Pulmonary artery endothelial cell (primary cell): ENCODE measurements at places on chromosomes 11 and 22.
A peak's percentile ranks its signal among the peaks of the same experiment; 100 is the strongest.

DNA sequence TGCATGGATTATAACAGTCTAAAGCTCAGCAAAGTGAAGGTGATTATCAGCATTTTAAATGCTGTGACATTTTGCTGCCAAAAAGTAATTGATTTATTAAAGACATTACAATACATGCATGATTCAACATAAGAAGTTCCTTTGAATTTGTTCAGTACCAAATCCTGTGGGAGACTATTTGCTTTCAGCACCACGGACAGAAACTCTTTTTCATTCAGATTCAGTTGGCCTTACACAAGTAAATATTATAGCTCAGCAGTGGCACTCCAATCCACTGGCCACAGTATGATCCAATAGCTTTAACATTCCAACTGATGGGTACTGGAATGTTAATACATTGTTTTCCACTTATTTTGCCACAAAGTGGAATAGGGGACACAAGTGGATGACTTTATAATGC is 806.7 kb downstream of the NTM start:
- peak; percentile 2 for DNase-seq

DNA sequence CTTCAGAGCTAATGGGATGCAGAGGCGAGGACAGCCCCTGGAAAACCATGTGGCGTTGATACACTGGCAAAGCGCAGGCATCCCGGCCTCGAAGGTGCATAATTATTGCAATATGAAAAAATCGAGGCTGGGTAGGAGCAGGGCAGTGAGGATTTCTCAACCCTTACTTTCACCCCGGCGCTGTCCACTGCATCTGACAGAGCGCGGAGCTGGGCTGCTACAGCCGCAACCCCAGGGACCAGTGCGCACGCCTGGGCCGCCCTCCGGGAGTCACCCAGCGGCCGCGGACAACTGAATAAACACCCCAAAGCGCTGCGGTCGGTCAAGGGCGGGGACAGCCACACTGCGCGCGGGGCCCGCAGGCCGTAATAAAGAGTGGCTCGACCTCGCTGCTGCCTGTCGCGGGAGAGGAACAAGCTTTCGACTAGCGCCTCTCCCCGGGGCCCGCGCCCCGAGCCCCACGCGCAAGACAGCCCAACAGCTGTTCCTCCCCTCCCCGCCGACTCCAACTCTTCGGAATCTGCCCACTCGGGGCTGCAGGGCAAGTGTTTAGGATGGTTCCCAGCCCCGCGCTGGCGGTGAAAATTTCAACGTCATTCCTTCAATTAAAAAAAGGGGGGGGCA is 3.6 kb upstream of the WT1 start:
- no peak for DNase-seq

- DNase-seq = no peak
These were observed 48.2 kb downstream of the BSX start for GRCh38 chr11:122933416-122933815.

DNA sequence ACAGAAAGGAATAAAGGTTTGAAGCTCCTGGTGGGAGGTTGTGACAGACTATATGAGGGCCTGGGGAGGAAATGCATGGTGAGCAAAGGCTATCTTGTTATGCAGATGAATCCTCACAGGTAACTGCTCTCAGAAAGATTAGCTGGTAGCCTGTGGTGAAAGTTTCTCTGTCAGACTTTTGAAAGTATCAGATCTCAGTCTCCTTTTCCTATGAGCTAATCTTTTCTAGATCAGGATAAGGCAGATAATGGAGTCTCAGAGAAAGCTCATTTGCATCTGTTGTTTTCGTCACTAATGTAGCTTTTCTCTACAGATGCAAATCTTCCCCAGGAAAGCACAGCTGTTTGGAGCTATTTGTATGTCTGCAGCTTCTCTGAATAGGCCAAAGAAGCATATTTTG is 21.0 kb upstream of the OR6X1 start:
- no peak for DNase-seq

GRCh38 chr11:119612814-119613213 is 116.2 kb downstream of the NECTIN1 start:
- no peak for DNase-seq

GRCh38 chr11:69002110-69002569 is 10.9 kb downstream of the MRGPRF start:
- no peak for DNase-seq

GRCh38 chr11:18080451-18080850 is 25.4 kb downstream of the SAAL1 start:
- peak; percentile 64 for DNase-seq

GRCh38 chr11:5596607-5597201 is at the start of gene TRIM6:
Gene TRIM6 (plus strand): TSS chr11:5596637. CDS start chr11:5596898, 261 bp downstream.
- DNase-seq = no peak
